ENCODE measurements at places on chromosomes 13 and 19.

GRCh38 chr13:45299194-45299593 lies 41.8 kb downstream of the TPT1 start:
- DNase-seq, result no peak

DNA sequence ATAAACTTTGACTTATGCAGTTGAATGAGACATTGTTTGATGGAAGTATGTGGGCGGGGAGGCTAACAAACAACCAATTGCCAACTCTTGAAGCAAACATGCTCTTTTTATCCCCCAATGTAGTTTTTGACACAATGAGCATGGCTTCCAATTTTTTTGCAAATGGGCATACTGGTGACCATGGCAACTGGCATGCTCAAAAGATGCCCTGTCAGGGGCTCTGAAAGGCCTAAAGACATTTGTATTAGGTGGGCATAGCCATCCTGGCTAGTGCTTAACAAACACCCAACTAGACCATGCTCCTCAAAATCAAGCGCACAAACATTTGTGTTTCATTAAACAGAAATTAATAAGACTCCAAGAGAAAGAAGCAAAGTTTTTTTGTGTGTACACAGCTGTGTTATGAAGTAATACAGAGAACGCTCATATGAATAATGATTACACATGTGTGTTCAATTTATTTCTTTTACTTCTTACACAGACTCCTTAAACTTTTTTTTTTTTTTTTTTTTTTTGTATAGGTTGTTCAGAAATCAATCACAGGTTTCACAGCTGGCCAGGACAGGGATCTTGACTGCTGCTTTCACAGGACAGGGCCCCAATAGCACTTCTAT lies 95.6 kb downstream of the DLEU7 start:
- DNase-seq, result no peak

- DNase-seq, result no peak
These were observed 819.5 kb downstream of the DIAPH3 start for GRCh38 chr13:59343993-59344822.

DNA sequence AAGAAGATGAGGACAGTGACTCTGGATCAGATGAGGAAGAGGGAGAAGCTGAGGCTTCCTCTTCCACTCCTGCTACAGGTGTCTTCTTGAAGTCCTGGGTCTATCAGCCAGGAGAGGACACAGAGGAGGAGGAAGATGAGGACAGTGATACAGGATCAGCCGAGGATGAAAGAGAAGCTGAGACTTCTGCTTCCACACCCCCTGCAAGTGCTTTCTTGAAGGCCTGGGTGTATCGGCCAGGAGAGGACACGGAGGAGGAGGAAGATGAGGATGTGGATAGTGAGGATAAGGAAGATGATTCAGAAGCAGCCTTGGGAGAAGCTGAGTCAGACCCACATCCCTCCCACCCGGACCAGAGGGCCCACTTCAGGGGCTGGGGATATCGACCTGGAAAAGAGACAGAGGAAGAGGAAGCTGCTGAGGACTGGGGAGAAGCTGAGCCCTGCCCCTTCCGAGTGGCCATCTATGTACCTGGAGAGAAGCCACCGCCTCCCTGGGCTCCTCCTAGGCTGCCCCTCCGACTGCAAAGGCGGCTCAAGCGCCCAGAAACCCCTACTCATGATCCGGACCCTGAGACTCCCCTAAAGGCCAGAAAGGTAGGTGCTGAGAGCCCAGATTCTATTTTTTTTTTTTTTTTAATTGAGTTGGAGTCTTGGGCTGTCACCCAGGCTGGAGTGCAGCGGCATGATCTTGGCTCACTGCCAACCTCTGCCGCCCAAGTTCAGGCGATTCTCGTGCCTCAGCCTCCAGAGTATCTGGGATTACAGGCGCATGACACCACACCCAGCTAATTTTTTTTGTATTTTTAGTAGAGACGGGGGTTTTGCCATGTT lies 2.3 kb downstream of the PPP1R15A start:
- DNase-seq, result no peak

GRCh38 chr13:51623473-51623872 lies 39.2 kb downstream of the WDFY2 start:
- DNase-seq, result no peak

Data from thoracic aorta (tissue), 2 donors.